ENCODE measurements at places on chromosomes 13 and 19. TPM values are rescaled to one million over a fixed set of nuclear protein-coding genes. Genes with fewer than 3 reads are reported as not detected.

GRCh38 chr13:62292714-62293480, 877.2 kb upstream of the PCDH20 start:
- no peak overlapping the region for H3K27ac ChIP-seq
- no peaks in the 10 kb centered on the region for H3K36me3 ChIP-seq
- DNase-seq, result no peak
- no peaks in the 10 kb centered on the region for H3K27me3 ChIP-seq
- H3K4me1 ChIP-seq, result no peaks in the 10 kb centered on the region
- H3K4me3 ChIP-seq, result no peak overlapping the region

DNA sequence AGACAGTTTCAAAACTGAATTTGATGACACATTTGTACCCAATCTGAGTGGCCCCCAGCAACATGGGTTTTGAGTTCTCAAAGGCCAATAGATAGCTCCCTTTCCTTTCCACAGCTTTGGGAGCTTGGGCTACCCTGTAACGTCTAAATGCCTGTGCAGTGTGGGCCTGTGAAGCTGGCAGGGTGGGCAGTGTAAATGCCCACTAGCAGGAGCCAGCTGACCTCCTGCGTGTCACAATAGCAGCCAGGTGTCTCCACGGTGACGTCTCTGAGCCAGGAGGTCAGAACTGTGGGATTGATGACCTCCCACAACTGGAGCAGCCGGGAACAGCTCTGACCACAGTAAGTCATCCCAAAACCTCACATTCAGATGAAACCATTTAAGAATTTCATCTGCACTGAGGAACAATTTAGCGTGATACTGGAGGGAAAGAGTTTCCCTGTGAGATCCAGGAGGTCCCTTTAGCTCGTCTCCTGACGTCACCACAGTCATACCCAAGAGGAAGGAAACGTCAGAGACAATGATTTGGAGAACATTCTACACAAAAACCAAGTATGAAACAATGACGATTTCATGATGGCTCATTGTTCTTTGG, at the start of gene IPO5:
IPO5 (plus strand) TSS at position 300 of the 595 bp plus-strand sequence. CDS start 23,022 bp downstream, outside the sequence.
- H3K27me3 ChIP-seq, result no peaks in the 10 kb centered on the region
- no peaks in the 10 kb centered on the region for H3K36me3 ChIP-seq
- H3K27ac ChIP-seq, result no peak within 1 kb of the TSS
- no peak for DNase-seq
- H3K4me3 ChIP-seq, result no peak within 1 kb of the TSS
- no peaks in the 10 kb centered on the region for H3K4me1 ChIP-seq

- no peak overlapping the region for H3K4me3 ChIP-seq
- no peak overlapping the region for H3K27ac ChIP-seq
- no peaks in the 10 kb centered on the region for H3K27me3 ChIP-seq
- DNase-seq, result no peak
- no peaks in the 10 kb centered on the region for H3K36me3 ChIP-seq
- no peaks in the 10 kb centered on the region for H3K4me1 ChIP-seq
These were observed 34.9 kb downstream of the SIPA1L3 start for GRCh38 chr19:37941782-37942515.

DNA sequence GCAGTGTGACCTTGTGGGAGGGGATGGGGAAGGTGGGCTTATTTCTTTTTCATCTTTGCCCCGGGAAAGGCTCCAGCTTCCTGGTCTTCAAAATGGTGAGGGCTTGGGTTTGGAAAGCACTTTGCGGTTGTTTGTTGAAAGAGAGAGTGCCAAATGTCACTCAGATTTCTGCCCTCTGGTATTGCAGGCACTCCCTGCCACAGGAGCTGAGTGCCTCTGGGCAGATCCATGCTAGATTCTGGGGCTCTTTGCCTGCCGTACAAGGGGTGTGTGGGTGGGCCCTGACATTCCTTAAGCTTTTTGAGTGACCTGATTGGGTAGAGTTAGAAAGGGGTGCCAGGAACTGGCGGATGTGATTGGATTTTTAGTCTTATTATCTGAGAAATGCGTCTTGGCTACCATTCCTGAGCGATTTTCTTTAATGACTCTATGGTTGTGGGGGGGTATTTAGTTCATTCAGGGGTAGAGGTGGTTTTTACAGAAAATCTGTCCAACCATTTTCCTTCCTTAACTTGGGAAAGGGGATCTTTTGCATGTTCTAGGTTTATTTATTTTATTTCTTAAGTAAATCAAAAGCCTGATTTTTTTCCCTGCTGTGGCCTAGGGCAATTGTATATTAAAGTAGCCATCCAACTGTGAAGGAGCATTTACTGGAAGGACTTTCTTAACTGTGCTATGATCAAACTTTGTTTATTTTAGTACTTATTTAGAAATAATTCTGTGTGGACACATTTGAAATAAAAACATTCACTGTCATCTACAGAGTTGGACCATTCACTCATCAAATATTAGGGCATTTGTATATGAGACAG, 3.2 kb downstream of the ARHGAP35 start:
- H3K4me1 ChIP-seq, result peaks cover 73% of the 10 kb centered on the region
- no peaks in the 10 kb centered on the region for H3K27me3 ChIP-seq
- peak overlapping the region; percentile 87 for H3K4me3 ChIP-seq
- no peak for DNase-seq

DNA sequence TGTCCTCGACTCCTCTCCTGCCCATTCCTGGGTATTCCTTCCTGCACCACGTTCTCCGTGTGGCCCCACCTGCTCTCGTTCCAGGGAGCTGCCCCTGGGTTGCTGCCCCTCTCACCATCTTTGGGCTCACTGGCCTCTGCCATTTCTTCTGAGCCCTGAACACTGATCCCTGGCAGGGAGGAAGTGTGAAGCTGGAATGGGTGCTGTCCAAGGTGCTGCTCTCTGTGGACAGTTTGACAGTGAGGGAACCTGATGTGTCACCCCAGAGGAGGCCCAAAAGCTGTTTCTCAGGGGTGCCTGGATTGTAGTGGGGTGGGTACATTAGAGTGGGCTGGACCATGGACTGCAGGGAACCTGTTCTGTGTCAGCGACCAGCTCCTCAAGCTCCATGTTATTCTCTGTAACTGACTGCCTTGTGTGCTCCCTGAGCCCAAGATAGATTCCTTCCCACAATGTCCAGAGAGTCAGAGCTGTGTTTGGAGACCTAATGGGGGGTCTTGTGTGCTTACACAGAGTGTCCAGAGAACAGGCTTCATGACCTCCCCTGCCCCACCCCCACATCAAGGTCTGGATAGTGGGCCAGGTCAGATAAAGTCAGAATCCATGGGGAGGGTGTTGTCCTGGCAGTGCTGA, 7.2 kb upstream of the CEACAM8 start:
- H3K27me3 ChIP-seq, result no peaks in the 10 kb centered on the region
- no peak for DNase-seq
- H3K4me1 ChIP-seq, result no peaks in the 10 kb centered on the region

DNA sequence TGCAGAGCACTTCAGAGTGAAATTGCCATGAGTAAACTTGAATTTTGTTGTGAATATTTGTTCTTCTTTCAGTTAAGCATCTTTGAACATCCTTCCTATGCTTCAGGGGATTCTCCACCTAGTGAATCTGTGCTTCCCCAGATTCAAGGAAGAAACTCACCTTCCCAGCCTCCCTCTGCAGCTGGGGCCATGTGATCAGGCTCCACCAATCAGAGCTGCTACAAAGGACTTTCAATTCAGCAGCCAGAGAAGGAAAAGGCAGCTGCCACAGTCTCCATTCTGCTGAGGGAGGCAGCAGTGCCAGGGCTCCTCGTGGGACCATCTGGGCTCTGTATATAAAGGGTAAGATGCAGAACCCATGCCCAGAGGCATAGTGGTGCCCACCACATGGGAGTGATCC, 89.7 kb upstream of the SIAH3 start:
- H3K36me3 ChIP-seq, result no peaks in the 10 kb centered on the region
- no peaks in the 10 kb centered on the region for H3K4me1 ChIP-seq
- DNase-seq, result no peak

Gene LILRA2
- total RNA-seq, result not detected

Gene FFAR2
- not detected for total RNA-seq

Gene TUBB4A
- 2.3 TPM for total RNA-seq

Gene PSG11
- not detected for total RNA-seq

Gene SOX21
- not detected for total RNA-seq
